ENCODE measurements at places on chromosomes 5 and 9. TPM values are rescaled to one million over a fixed set of nuclear protein-coding genes. Genes with fewer than 3 reads are reported as not detected.

TLN1 gene
- 88.2 TPM for polyA plus RNA-seq

DNA sequence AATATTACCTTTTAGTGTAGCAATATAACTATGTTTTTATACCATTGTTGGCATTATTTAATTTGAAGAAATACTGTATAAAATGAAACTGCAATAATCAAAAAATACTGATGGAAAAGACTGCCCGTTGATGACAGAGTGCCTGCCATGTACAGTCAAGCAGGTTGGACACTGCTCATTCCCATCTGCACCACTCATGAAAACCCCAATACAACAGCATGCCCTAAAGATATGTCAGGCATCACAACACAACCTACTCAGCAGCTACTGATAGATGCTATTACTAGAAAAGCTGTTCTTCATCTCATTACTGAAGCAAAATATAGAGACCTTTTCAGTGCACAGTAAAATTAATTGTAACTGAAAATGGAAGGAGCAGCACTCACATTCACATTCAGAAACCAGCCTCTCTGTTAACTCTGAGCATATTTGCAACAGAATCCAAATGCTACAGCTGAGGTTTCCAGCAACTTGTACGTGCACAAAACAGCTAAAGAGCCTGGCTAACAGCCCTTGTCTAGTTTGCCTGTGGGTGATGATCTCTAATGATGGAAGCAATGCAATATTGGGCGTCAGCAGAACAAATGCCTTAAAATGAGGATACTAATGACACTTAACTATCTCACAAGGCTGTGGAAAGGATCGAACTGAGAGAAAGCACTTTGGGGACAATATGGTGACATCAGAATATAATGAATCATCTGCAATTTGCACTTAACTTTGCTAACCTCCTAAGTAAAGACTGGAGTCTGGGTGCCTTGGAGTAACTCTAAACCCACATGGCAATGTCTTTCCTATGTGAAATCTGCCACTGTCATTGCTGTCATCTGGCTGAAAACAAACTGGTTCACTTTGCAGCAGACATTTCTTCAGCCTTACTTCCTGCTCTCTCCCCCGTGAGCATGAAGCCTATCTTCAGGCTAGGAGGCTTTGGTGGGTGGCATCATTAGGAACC, 195.3 kb upstream of the RASEF start:
- no peak for DNase-seq

- no peak for DNase-seq
These were observed 383.7 kb upstream of the TRPC7 start for GRCh38 chr5:136749016-136749415.

S100Z gene
- not detected for polyA plus RNA-seq

DNA sequence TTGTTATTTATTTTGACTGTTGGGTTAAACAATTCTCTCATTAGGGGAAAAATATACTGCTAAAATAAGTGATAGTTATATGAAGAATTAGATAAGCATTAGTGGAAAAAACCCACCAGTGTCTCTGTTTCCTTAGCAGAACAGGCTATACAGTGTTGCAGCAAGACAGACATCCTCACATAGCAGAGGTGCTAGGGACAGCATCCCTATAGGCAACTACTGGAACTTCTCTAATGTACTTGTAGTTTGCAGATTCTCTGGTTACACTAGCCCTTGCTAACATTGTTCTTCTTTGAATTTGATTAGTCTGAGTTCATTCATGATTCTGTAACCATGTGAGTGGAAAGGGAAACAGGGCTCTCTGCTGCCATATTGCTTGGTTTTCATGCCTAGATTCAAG, 661.8 kb upstream of the RGMB start:
- no peak for DNase-seq

GRCh38 chr5:157903117-157903450, 44.1 kb upstream of the CLINT1 start:
- DNase-seq: no peak
